ENCODE measurements at places on chromosomes 7 and 10.
A peak's percentile ranks its signal among the peaks of the same experiment; 100 is the strongest.

DNA sequence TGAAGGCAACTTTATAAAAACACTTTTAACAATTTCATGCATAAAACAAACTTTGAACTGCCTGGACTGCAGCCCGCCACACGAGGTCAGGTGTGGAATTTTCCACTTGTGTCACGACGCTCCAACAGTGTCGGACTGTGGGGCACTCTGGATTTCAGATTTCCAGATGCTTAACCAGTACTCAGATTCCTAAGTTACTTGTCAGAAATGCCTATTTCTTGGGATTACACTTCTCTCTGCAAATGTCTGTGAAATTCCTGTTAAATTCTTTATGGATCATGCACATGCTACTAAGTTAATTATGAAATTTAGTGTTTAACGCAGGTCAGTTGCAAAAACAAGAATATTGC is 473 bp upstream of the GPER1 start:
- DNase-seq, result peak; percentile 23

GRCh38 chr10:94178475-94179253 is 184.1 kb downstream of the NOC3L start:
- DNase-seq, result peak; percentile 73

GRCh38 chr7:85237721-85238120 is 50.9 kb upstream of the SEMA3D start:
- no peak for DNase-seq

DNA sequence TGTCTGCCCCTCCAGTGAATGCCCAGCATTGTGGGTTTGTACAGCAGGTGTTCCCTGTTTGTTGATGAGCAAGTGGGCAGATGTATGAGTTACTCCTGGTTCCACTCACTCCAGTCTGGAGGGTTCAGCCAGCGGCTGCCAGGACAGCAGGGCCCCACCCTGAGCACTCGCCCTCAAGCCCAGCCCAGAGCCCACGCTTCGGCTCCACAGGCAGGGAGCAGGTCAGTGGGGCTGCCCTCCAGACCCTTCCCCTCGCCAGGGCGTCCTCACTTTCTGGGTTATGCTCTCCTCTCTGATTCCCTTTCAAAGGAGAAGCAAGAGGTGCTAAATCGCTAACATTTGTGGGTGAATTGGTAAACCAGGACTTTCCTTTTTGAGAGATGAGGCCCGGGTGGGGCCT is 4.8 kb upstream of the VIPR2 start:
- no peak for DNase-seq

DNA sequence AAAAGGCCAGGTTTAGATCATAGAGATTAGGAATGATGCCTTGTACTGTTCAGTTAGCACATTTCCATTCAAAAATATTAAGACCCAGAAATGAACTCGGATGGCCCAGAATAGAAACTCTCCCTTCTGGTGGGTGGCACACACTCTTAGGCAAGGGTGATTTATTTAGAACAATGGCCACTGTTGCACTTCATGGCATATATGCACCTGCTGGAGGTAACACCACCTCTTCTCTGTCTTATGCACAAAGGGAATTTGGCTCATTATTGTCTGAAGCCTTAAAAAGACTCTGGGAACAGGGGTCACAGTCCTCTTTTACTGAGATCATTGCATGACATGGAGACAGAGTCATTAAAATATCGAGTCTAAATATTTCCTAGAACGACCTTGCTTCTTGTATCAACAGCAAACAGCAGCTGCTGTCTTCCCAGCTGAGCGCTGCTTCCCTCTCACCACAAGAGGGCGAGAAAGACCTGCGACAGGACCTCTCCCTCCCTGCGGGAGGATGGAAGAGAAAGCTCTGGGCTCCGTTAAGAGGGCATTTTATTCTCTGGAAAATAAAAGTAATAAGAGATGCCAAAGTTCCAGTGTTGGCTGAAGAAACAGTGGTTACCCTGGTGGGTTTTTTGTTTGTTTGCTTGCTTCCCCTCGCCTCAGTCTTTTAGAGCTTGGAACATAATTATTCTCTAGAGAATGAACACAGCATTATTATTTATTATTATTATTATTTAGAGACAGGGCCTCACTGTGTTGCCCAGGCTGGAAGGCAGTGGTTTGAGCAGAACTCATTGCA is 13.5 kb upstream of the BAMBI start:
- peak; percentile 95 for DNase-seq

- no peak for DNase-seq
Observed at GRCh38 chr7:26153823-26154783, 2.1 kb downstream of the NFE2L3 start.

- DNase-seq, result no peak
Observed at GRCh38 chr10:97174941-97175340, 10.8 kb downstream of the SLIT1 start.
